Endothelial cell (in vitro differentiated cells): ENCODE measurements at places on chromosomes 4 and X.
A peak's percentile ranks its signal among the peaks of the same experiment; 100 is the strongest.

GRCh38 chrX:150465881-150466775, 102.3 kb upstream of the MTM1 start:
- H3K27me3 ChIP-seq, result peaks cover 3% of the 10 kb centered on the region
- no peak for DNase-seq
- H3K36me3 ChIP-seq, result peaks cover 4% of the 10 kb centered on the region
- H3K27ac ChIP-seq, result no peak overlapping the region
- no peak overlapping the region for H3K4me3 ChIP-seq

- H3K27ac ChIP-seq, result no peak overlapping the region
- no peak overlapping the region for H3K4me3 ChIP-seq
- H3K4me1 ChIP-seq, result no peaks in the 10 kb centered on the region
- peaks cover 2% of the 10 kb centered on the region for H3K27me3 ChIP-seq
- no peak for DNase-seq
Measured at GRCh38 chr4:168580228-168580627, 83.4 kb downstream of the PALLD start.

DNA sequence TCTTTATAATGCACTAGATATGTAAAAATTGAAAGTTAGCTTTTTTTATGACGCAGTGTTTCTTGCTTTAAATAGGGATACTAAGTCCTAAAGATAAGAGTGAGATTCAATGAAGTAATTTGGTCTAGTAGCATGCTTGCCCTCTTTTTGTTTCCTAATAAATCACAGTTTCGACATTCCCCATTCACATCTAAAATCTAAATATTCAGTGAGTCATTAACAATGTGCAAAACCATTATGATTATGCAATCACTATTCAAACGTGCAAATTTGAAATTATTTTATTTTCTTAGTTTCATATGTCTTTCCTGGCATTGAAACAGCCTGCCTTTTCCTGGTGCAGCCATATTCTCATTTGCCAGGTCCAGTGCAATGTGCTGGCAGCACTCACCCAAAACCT, 1350.5 kb upstream of the PABPC4L start:
- H3K27ac ChIP-seq, result no peak overlapping the region
- no peak overlapping the region for H3K4me3 ChIP-seq

DNA sequence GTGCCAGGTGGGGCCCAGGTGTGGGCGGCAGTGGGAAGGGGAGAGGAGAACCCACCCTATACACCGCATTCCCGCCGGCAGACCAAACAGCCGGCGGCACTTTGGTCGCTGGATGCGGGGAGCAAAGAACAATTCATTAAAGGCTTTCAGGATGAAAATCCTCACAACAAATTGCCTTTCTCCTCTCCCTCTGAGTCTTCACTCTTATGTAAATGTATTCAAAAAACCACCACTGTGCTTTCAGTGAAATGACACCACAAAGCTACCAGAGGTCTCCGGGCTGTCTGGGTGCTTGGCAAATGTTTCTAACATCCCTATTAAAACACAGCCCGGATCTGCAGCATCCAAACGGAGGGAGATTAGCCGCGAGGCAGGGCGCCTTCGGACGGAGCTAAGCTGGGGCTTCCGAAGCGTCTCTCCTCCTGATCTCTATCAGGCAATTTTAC, 171.8 kb upstream of the TBL1X start:
- H3K36me3 ChIP-seq, result no peaks in the 10 kb centered on the region
- H3K4me3 ChIP-seq, result no peak overlapping the region
- DNase-seq, result no peak
- H3K27me3 ChIP-seq, result no peaks in the 10 kb centered on the region

- H3K36me3 ChIP-seq, result no peaks in the 10 kb centered on the region
- no peaks in the 10 kb centered on the region for H3K4me1 ChIP-seq
- no peak overlapping the region for H3K27ac ChIP-seq
Measured at GRCh38 chr4:149709640-149710039, 106.0 kb downstream of the IQCM start.

GRCh38 chrX:132022198-132022966, 720 bp upstream of the STK26 start:
- no peak for DNase-seq
- no peak overlapping the region for H3K27ac ChIP-seq
- H3K27me3 ChIP-seq, result no peaks in the 10 kb centered on the region
- H3K4me1 ChIP-seq, result peaks cover 10% of the 10 kb centered on the region
- no peaks in the 10 kb centered on the region for H3K36me3 ChIP-seq

DNA sequence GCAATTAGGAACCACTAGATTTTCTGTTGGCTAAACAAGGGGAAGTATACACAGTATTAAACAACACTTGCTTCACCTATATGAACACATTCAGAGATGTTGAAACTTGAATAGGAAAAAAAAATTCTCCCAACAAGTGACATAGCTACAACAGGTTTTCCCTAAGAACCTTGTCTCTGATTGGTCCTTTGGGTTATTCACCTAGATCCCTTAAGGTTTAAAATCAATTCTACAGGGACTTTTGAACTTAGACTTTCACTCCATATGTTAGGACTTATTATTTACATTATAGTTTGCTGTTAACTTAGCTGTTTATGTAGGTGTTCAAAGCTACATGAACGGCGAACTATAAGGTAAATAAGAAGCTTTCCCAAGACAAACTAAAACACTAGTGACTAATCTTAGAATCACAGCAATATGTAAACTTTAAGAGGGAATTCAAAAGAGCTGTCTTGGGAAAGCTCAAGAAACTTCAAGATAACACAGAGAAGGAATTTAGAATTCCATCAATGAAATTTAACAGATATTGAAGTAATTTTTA, 72.2 kb upstream of the ZXDB start:
- no peaks in the 10 kb centered on the region for H3K36me3 ChIP-seq
- H3K27me3 ChIP-seq, result peaks cover 1% of the 10 kb centered on the region
- no peak overlapping the region for H3K4me3 ChIP-seq
- no peak for DNase-seq
- no peak overlapping the region for H3K27ac ChIP-seq

GRCh38 chrX:153714256-153714655, 9.9 kb downstream of the BCAP31 start:
- DNase-seq, result no peak
- H3K36me3 ChIP-seq, result peaks cover 19% of the 10 kb centered on the region
- peak overlapping the region; percentile 24 for H3K27ac ChIP-seq
- H3K4me3 ChIP-seq, result no peak overlapping the region

GRCh38 chrX:16665089-16665488, 15.1 kb downstream of the S100G start:
- peaks cover 11% of the 10 kb centered on the region for H3K36me3 ChIP-seq
- no peaks in the 10 kb centered on the region for H3K4me1 ChIP-seq
- no peak for DNase-seq
- no peak overlapping the region for H3K27ac ChIP-seq
- no peak overlapping the region for H3K4me3 ChIP-seq
- H3K27me3 ChIP-seq, result no peaks in the 10 kb centered on the region

GRCh38 chrX:17405225-17405969, 30.4 kb downstream of the NHS start:
- H3K36me3 ChIP-seq, result no peaks in the 10 kb centered on the region
- H3K27ac ChIP-seq, result no peak overlapping the region
- peaks cover 3% of the 10 kb centered on the region for H3K4me1 ChIP-seq
- peaks cover 3% of the 10 kb centered on the region for H3K27me3 ChIP-seq
- no peak for DNase-seq

- peaks cover 8% of the 10 kb centered on the region for H3K4me1 ChIP-seq
- no peaks in the 10 kb centered on the region for H3K27me3 ChIP-seq
- H3K27ac ChIP-seq, result no peak overlapping the region
- no peak overlapping the region for H3K4me3 ChIP-seq
- H3K36me3 ChIP-seq, result no peaks in the 10 kb centered on the region
Measured at GRCh38 chrX:107102980-107103379, 15.6 kb downstream of the RBM41 start.

DNA sequence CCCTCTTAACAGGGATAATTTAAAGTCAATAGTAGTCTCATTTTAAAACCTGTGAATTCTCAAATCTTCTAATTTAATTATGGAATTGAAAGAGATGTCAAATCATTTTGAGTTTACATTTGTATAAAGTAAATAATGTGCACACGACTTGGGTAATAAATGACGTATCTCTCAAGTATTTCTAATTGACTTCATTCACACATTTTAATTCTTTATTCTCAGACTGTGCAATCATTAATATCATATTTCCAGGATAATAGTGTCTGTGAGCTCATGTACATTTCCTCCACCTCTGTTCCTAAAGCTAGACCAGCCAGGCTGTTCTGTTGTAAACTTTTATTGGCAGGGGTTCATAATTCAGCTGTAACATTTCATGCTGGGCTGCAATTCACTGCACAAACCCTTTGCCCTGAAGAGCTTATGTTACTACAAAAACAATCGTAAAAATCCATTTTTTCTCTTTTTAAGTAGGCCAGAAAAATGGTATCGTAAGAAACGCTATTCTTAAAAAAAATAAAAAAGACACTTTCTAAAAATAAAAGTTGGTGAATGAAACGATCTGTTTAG, 1103.1 kb upstream of the TENM3 start:
- H3K4me1 ChIP-seq, result peaks cover 7% of the 10 kb centered on the region
- H3K36me3 ChIP-seq, result no peaks in the 10 kb centered on the region
- DNase-seq, result no peak
- H3K27me3 ChIP-seq, result peaks cover 3% of the 10 kb centered on the region
- no peak overlapping the region for H3K4me3 ChIP-seq

- DNase-seq, result no peak
- peaks cover 5% of the 10 kb centered on the region for H3K36me3 ChIP-seq
- no peak overlapping the region for H3K27ac ChIP-seq
- H3K4me1 ChIP-seq, result peaks cover 8% of the 10 kb centered on the region
- peaks cover 9% of the 10 kb centered on the region for H3K27me3 ChIP-seq
- peak overlapping the region; percentile 42 for H3K4me3 ChIP-seq
Measured at GRCh38 chr4:3486541-3487540, 23.7 kb downstream of the DOK7 start.

GRCh38 chrX:139930401-139930800, 2.5 kb downstream of the ATP11C start:
- H3K27me3 ChIP-seq, result no peaks in the 10 kb centered on the region
- DNase-seq, result no peak
- peaks cover 15% of the 10 kb centered on the region for H3K4me1 ChIP-seq
- H3K4me3 ChIP-seq, result peak overlapping the region; percentile 90
- H3K36me3 ChIP-seq, result no peaks in the 10 kb centered on the region
- no peak overlapping the region for H3K27ac ChIP-seq

DNA sequence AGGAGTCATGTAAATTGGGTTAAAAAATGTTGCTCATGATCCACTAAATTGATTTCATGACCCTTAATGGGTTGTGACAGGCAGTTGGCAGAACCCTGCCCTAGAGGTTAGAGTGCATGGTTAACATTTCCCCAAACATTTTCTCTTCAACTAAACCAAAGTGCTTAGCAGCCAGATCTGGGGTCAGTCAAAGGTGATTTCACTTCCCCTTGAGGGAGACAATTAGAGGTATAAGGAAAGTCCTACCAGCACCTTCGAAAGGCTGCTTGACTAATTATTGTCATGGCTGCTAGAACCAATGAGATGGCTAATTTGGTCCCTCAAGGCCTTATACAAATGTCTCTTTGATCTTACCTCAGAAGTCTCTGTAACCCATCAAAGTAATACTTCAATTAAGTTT, 30.9 kb upstream of the INTS6L start:
- H3K4me1 ChIP-seq, result no peaks in the 10 kb centered on the region
- DNase-seq, result no peak
- no peaks in the 10 kb centered on the region for H3K36me3 ChIP-seq
- H3K4me3 ChIP-seq, result no peak overlapping the region
- H3K27ac ChIP-seq, result no peak overlapping the region

DNA sequence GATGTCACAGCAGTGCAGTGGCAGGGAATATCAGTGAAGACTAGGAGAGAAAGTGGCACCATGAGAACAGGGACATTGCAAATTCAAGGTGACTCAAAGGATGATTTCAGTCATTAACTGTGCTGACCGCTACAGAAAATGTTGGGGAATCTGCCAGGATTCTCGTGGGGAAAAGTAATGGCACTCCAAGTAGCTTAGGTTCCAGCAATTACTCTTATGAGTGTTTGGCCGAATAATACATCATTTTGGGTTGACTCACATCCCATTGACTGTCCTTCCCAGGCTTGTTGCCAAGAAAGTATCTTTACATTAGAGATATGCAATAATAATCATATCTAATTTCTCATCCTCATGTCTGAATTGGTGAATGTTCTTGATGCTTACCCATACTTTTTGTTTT, 1411.1 kb upstream of the PCDH7 start:
- no peak overlapping the region for H3K4me3 ChIP-seq
- H3K36me3 ChIP-seq, result no peaks in the 10 kb centered on the region
- peaks cover 8% of the 10 kb centered on the region for H3K4me1 ChIP-seq

DNA sequence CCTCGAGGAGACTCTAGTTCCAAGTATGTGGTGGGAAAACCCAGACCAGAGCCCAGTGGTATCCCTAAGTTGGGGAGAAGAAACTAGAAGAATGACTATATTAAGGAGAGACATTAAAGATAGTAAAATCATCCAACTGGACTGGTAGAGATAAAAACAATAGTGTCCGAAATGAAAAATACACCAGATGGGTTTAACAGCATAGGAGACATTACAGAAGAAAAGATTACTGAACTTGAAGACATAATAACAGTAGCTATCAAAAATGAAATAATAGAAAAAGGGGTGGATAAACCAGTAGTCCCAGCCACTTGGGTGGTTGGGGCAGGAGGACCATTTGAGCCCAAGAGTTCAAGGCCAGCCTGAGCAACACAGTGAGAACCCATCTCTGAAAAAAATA, 31.9 kb downstream of the SMIM14 start:
- no peaks in the 10 kb centered on the region for H3K27me3 ChIP-seq
- H3K36me3 ChIP-seq, result peaks cover 4% of the 10 kb centered on the region
- no peak overlapping the region for H3K4me3 ChIP-seq

DNA sequence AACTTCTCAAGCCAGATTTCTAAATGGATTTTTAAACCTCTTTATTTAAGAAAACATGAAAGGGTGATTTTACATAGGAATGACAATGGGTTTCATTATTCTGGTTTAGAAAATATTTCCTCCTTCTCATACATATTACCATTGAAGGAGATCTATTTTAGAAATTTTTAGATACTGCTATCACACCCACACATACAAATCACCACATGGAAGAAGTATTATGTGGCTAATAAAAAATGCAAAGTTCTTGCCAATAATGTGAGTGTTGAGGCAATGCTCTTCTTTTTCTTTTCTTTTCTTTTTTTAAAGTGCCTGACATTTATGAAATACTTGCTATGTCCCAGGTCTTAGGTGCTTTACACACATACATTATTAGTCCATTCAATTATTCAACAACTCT, 6.8 kb downstream of the STAP1 start:
- no peak overlapping the region for H3K4me3 ChIP-seq
- no peaks in the 10 kb centered on the region for H3K4me1 ChIP-seq
- H3K27me3 ChIP-seq, result peaks cover 3% of the 10 kb centered on the region
- no peak overlapping the region for H3K27ac ChIP-seq

- H3K4me1 ChIP-seq, result no peaks in the 10 kb centered on the region
- no peak for DNase-seq
- no peak overlapping the region for H3K27ac ChIP-seq
- H3K27me3 ChIP-seq, result peaks cover 1% of the 10 kb centered on the region
- H3K4me3 ChIP-seq, result no peak overlapping the region
Measured at GRCh38 chrX:5528057-5528456, 700.6 kb downstream of the NLGN4X start.
